AG04449 (cell line): ENCODE measurements at places on chromosomes 1 and 21.

GRCh38 chr1:36824390-36824861 is 209.9 kb downstream of the GRIK3 start:
- no peak for DNase-seq

DNA sequence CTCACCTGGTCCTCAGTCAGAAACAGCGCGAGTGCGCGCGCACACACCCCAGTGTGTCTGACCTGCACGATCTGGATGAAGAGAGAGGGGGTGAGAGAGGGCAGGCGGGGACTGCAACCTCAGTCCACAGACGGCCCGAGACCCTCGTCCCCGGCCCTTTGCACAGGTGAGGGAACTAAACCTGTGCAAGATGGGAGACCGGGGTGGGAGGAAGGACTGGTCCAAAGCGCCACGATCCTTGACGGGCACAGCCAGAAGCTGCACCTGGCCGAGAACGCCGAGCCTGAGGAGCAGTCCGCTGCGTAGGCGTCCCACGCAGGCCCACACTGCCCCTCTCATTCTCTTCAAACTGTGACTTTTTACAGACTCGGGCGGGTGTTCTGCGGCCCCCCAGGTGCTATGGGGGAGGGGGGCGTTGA is 519 bp upstream of the IQCC start:
- DNase-seq: no peak

- peak; percentile 64 for DNase-seq
Measured at GRCh38 chr1:205925736-205926135, 17.5 kb downstream of the SLC26A9 start.

GRCh38 chr1:98661544-98662355 is at the start of gene SNX7:
SNX7 (plus strand) TSS chr1:98661721; CDS start chr1:98661732, 11 bp downstream.
- DNase-seq: no peak

GRCh38 chr1:177629526-177629925 is 340.3 kb downstream of the SEC16B start:
- DNase-seq: no peak

DNA sequence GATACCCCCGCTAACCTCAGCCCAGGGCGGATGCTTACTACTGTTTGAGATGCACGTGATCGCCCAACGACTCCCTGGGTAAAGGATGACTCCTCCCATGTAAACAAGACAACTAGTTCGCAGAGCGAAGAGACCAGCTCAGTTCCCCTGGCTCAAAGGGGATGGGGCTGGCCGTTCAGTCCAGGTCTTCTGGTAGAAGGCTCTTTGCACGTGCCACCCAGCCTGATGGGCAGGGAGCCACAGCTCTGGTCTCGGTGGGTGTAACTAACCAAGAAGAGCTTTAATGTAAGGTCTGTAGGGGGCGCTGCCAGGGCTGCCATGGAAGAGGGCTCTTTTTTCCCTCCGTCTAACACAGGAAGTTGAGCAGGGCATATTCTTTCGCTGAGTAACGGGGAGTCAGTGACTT is 49.4 kb upstream of the PARP1 start:
- DNase-seq: no peak

GRCh38 chr1:21143752-21144151 is 32.9 kb downstream of the EIF4G3 start:
- no peak for DNase-seq

- DNase-seq: no peak
Measured at GRCh38 chr1:245160288-245160687, 5.5 kb downstream of the KIF26B start.

DNA sequence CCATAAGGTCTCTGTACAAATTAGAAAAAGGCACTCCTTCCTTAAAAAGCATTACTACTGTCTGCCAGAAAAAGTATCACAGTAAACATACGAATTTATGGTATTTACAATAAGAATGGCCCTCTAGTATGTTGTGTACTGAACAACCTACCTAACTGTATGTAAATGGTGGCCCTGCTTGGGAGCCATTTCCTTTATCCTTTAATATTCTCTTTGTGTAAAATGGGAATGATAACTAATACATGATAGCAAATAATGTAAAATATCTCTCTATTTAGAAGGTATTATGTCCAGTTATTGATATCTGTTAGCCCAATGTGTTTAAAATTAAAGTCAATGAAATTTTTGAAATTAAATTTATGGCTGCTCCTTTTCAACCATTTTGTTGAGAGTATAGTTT is 5.2 kb downstream of the DR1 start:
- DNase-seq: no peak

- no peak for DNase-seq
Measured at GRCh38 chr1:200619894-200620272, 668 bp downstream of the KIF14 start.

GRCh38 chr1:204301171-204301957 is 58.4 kb downstream of the PLEKHA6 start:
- no peak for DNase-seq

DNA sequence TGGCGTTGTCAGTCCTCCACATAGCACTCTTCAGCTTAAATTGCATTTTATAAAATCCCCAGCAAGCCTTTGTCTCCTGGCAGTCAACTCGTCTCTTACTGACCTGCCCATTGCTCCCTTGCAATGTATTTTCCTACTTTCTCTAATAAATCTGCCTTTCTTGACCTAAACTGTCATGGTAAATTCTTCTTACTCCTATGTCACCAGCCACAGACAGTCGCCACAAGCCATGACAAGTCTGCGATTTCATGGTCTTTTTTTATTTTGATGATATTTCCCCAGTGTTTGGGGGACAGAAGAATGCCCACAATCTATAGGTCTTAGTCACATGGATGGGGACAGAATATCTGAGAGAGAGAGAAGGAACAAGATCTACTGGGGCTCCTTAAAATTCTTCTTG is 8.4 kb downstream of the IFNAR2 start:
- DNase-seq: no peak

DNA sequence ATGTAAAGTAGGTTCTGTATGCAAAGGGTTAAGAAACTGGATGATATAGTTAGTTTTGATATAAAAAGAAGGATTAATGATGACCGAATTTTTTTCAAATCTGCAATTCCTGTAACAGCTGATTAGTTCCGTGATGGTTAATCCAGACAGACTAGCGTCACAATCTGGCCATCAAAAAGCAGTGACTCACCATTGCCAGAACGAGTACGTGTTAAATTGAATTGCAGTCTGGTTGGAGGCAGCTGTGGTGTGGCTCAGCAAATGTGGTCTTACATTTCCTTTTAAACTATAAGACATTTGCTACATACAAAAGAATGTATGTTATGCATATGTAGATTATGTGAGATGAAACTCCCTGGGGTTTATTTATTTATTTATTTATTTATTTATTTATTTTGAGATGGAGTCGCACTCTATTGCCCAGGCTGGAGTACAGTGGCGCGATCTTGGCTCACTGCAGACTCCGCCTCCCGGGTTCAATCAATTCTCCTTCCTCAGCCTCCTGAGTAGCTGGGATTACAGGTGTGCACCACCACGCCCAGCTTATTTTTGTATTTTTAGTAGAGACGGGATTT is 139.8 kb downstream of the RYR2 start:
- no peak for DNase-seq

GRCh38 chr1:94299627-94300553 is 62.5 kb upstream of the ARHGAP29 start:
- no peak for DNase-seq

DNA sequence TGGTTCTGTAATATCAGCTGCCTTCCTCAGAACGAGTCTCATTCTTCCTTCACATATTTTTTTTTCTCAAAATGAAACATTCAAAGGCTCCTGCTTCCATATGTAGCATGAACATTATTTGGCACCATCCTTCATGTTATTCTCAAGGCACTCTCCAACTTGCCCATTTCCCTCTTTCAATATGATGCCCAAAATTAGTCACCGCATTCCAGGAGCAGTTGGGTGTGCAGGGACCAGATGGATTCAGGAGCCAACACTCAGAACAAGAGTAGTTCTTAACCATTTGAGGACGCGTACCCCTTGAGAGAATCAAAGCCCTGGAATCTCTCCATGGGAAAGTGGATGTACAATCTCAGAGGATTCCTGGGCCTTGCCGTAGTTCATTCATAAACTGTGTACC is 50.3 kb downstream of the KCNK1 start:
- no peak for DNase-seq

DNA sequence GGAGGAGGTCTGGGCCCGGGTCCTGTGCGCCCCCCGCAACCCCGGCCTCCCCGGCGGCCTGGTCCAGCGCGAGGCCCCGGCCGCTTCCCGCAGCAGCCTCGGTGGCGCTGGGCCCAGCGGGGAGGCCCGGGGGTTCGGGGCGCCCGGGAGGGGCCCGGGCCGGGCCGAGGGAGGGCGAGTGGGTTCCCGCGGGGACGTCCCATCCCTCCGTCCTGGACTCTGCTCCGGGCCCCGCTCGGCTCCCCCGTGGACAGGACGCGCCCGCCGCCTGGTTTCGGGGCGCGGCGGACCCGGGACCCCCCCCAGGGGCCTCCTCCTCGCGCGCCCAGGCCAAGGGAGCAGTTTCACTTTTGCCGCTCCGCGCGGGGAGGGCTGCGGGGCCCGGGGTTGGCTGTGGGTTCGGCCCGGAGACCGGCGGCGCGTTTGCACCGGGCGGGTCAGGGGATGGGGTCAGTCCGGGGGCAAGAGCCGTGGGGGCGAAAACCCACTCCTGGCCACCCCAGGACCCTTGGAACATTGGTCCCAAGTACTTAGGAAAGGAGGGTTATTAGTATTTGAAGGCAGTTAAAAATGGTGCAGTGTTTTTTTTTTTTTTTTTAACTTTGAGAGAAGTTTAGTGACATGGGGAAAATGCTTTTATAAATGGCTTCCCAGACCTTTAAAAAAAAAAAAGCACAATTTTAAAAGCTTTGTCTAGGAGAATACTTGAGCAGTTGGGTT is 677 bp downstream of the AGPAT3 start:
- no peak for DNase-seq

DNA sequence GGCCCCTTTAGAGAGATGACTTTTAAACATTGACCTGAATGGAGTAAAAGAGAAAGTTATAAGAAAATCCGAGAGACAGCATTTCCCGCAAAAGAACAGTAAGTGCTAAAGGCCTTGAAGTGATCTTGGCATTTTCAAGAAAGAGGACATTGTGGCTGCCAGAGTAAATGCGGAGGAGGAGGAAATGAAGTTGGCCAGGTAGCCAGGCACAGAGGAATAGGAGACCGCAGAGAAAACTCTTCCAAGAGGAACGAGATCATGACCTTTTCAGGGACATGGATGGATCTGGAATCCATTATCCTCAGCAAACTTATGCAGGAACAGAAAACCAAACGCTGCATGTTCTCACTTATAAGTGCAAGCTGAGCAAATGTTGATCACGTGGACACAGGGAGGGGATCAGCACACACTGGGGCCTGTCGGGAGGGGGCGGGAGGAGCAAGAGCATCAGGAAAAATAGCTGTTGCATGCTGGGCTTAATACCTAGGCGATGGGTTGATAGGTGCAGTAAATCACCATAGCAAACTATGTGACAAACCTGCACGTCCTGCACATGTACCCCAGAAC is 49.7 kb downstream of the EEIG2 start:
- no peak for DNase-seq

DNA sequence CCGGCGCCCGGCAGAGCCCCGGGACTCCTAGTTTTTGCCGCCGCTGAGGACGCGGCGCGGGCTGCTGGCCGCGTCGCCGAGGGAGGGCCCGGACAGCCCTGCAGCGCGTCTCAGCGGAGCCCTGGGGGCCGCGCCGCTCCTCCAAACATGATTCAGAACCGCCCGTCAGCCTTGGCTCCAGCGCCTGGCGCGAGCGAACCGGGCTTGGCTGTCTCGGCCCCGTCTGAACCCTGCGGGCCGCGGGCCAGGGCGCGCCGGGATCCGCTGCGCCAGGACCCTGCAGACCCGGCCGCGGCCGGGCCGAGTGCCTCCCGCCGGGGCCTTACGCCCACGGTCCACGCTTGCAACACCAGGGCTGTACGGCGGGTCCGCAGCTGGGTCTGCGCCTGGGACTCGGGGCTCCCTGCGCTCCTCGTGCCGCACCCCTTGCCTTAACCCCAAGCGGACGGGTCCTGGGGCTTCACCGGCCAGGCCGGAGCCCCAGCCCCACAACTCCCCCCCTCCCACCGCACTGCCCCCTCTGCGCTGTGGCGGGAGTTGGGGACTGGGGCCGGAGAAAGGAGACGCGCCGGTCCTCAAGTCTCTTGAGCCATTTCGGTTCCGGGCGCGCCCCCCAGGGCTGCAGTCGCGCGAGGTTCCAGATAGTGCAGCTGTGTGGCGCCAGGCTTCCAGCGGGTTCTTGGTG is 48.4 kb upstream of the CD34 start:
- no peak for DNase-seq
